GM04503 (cell line): ENCODE measurements at places on chromosomes 1 and 21.

- DNase-seq, result no peak
Measured at GRCh38 chr1:178518894-178519293, 6.0 kb downstream of the TEX35 start.

DNA sequence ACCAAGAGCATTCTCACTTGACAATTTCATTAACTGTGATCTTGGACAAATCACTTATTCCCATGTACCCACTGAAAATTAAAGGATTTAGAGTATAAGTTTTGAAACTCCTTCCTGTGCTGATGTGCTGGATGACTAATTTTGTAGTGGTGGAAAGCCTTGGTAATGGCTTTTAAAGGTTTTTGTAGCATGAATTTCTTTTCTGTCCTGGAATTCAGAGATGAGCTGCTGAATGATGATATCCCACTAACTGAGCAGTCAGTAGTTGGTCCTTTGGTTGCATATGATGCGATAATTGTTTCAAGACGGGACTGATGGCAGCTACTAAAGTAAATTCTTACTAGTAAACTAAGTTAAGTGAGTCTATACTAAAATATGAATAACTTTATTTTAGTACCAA lies 5.2 kb downstream of the RPL5 start:
- DNase-seq, result no peak

DNA sequence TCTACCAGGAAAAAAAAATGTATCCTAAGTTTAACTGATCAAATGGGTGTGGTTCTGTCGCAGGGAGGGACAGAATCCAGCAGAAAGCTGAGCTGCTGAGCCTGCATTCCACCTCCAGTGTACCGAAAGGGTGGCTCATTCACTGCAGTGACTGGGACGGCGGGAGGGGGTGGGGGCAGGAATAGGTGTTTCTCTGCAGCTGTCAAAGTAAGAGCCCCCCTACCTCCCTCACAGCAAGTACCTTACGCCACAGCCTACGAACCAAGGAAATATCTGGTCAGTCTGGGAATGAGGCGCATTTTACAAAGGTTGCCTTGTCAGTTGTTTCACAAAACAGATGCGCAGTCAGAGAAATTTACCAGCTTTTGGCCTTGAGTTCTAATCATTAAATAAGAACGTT lies 1.7 kb downstream of the S100B start:
- DNase-seq, result no peak

GRCh38 chr1:54300401-54300800 lies 100.4 kb downstream of the MRPL37 start:
- no peak for DNase-seq

- DNase-seq, result no peak
Measured at GRCh38 chr1:21439345-21439720, 604 bp upstream of the NBPF3 start.

GRCh38 chr1:206803221-206803730 lies 31.0 kb upstream of the IL10 start:
- no peak for DNase-seq
